ENCODE measurements at places on chromosomes 11 and 22.

DNA sequence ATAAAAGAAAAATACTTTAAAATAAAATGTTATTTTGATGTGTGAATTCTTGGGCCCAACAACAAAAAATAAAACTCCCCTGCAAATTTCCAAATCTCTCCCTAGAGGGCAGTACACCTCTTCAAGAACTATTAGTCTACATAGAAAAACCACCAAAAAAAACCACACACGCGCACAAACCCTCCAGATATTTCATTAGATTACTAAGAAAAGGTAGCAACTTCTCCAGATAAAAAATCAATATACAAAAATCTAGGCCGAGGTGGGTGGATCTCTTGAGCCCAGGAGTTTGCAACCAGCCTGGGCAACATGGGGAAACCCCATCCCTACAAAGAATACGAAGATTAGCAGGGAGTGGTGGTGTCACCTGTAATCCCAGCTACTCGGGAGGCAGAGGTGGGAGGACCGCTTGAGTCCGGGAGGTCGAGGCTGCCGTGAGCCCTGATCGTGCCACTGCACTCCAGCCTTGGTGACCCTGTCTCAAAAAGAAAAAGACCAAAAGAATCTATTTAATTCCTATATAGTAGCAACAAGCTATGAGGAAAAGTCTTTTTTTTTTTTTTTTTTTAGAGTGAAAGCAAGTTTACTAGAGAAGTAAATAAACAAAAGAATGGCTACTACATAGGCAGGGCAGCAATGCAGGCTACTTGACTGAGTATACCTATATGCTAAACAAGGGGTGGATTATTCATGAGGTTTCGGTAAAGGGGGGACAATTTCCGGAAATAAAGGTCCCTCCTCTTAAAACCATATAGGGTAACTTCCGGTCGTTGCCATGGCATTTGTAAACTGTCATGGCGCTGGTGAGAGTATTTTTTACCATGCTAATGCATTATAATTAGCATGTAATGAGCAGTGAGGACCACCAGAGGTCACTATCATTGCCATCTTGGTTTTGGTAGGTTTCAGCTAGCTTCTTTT lies 13.1 kb downstream of the B3GNT6 start:
- DNase-seq = peak; percentile 95

GRCh38 chr11:119876841-119877240 lies 147.8 kb upstream of the NECTIN1 start:
- no peak for DNase-seq

GRCh38 chr22:24443668-24444067 lies 16.3 kb downstream of the ADORA2A start:
- DNase-seq = no peak

- DNase-seq = no peak
These were observed 18.1 kb downstream of the RNF141 start for GRCh38 chr11:10522921-10523320.

DNA sequence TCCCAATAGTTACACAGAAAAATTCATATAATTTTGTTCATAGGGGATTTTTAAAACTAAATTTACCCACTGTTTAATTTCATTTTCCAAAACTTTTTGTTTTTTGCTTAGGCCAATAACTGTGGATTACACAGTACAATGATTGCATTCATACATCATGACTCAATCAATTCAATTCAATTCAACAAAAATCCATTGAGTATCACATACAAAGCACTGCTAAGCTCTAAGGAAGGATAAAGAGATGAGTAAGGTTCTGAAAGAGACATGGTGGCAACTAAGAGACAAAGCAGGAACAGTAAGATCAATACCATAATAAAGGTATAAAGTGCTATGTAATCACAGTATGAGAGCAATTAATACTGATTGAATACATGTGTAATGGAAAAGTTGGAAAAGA lies 9.4 kb upstream of the LAYN start:
- DNase-seq = no peak

GRCh38 chr11:66725647-66726046 lies 3.4 kb downstream of the SPTBN2 start:
- no peak for DNase-seq

- no peak for DNase-seq
These were observed 172.6 kb downstream of the LARGE1 start for GRCh38 chr22:33747576-33748180.

Data from NCI-H1694 (cell line).